ENCODE measurements at places on chromosomes 3 and 15.

DNA sequence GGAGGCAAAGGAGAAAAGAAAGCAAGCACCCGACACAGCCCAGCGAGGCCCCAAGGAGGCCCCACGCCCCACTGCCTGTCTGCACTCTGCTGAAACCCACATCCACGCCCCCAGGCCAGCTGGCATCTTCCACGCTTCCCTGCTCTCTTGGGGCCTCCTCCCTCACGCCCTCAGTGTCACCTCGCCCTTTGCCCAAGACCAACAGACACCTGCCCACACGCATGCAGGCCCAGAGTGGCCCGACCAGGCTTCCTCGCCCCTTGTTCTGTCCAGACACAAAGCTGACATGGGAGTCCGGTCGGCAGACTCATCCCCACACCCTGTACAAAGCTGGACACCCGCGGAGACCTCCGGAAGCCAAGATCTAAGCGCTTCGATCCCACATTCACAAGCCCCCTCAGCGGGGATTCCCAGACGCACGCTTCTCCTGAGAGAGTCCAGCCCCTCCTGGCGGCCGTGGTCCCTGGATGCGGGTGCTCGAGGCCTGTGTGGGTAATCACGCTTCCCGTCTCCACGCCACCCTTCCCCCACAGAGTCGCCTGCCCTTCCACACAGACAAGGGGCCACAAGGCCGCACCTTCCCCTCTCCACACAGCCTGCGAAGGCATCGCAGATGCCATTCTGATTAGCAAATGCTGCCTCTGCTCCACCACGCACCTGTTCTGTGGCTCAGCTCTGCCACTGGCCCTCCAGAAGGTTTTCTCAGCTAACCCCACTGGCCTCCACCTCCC is 176.6 kb downstream of the XXYLT1 start:
- no peak for DNase-seq

- no peak for DNase-seq
Observed at GRCh38 chr3:144821583-144821982, 850.0 kb downstream of the DIPK2A start.

GRCh38 chr3:8451696-8452095 is 49.9 kb upstream of the LMCD1 start:
- no peak for DNase-seq

DNA sequence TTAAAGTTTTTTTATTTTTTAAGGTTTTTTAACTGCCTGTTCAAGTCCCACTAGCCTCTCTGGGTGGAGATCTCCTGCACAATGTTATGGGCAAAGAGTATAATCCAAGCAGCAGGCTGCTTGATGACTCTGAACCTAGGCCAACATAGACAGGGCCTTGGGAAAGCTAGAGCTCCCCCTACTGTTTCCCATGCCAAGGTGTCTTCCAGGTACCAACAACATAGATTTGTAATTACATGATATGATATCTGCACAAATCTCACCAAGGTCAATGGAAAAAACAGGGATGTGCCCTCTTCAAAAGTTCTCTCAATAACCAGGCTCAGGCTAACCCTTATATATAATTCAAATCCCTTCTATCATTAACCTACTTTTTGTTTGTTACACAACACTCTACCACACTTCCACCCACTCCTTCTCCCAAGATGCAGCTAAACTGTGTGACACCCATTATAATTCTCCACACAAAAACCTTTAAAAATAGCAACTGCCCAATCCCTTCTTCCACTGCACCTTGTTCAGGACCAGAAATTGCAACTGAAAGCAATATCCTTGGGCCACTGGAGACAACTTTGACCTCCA is 43.8 kb downstream of the RBM15B start:
- peak; percentile 11 for DNase-seq

DNA sequence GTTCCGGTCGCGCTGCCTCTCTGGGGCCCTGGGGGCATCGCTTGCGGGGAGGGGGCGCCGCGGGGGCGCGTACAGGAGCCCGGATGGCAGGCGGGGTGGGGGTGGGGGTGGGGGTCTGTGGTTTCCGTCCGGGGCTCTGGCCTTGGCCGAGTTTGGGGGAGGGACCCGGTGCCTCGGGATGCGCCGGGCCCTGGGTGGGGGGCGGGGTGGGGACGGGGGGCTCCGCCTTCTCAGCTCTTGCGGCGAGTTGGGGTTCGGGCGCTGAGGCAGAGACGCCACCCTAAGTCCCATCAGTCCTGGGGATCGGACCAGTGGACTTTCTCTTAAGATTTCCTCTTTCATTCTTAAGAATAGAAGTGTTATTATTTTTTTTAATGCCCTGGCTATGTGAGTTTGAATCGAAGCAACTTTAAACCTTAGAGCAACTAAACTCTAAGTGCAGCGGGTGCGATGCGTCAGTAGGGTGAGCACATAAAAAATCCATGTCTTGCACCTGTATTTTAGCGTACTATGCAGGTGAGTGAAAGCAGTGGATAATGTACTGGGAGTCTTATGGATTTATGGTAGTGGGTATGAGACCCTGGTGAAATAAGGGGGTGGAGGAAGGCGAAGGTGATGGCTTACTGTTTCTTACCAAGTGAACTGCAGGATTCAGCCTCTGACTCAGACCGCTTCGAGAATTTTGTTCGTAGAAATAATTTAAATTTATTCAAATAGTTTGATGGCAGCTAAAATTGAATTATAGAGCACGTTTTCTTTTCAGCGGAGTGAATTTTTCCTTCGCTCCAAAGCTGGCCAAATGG is 762 bp downstream of the CTNNB1 start:
- peak; percentile 17 for DNase-seq

DNA sequence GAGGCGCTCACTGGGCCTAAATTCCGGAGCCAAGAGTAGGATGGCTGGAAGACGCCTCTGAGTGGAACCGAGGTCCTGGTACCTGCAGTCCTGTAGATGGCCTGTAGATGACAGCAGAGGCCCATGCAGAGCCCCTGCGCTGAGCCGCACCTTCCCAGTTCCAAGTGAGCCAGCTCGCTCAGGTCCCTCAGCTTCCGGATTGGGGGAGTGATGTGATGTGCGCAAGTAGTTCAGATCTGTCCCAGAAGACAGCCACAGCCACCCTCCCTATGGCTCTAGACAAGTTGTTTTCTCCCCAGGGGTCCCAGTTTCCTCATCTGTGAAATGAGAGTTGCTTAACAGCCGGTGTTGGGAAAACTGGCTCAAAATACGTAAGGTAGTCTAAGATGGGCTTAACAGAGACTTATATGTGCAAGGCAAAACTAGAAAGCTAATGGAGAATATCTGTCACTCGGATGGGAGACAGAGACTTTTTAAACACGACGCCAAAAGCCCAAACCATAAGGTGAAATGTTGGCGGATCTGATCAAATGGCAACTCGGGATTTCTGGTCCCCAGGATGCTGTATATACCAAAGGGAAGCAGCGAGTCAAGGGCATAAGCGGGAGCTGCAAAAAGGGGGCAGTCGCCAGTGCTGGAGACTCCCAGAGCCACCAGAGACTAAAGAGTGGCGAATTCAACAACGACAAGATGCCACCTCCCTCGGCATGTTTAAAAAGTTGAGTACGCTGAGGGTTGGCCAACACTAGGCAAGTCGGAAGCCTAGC is 765 bp upstream of the MAPKAPK3 start:
- peak; percentile 73 for DNase-seq

DNA sequence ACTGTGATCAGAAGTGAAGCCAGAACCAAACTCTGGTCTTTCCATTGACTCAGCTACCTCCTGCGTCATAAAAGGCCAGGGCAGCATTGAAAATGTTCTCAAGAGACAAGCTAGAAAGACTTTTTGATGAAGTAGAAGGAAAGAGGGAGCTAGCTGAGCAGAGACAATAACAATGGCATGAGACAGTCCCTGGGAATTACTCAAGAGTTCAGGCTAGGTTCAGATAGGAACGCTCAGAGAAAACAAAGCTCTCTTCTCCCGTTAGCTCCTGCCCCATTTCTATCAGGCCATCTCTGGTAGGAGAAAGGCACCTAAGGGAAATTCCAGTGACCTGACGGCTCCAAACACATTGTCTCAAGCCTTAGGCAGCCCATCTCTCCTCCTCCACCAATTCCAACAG is 7.0 kb upstream of the OXTR start:
- DNase-seq: no peak

DNA sequence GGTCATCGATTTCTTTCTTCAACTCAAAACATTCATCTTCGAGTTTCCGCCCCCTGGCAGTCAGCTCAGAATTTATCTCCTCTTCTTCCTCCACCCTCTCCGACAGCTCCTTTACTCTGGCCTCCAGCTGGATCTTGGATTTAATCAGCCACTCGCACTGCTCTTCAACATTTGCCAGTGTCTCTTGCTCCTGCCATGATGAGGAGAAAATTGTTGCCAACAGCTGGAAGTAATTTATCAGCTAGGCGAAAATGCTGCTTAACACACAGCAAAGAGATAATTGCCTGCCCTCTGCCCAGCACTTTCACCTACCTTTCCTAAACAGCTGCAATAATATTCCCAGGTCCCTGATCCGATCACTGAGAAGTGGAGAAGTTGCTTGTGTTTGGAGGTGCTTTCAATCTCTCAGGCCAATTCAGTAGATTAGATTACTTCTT is 69.3 kb downstream of the MYH15 start:
- DNase-seq: no peak

- no peak for DNase-seq
Observed at GRCh38 chr15:33157371-33158037, 37.0 kb downstream of the FMN1 start.

DNA sequence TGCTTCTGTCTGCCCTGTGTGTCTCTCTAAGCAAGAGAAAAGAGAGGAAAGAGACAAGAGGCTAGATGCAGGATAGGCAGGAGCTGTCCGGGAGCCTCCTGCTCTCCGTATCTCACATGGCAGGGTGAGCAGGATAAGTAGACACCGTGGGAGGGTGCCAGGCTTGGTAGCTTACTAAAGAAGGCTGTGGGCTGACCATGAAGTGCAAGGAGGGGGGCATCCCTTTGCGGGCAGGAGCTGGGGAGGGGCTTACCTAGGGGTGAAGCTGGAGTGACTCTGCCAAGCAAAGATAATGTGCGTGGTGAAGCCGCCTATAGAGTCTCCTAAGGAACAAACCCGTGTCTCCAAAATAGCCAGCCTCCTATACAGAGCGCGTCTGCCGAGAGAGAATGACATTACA is 33.7 kb upstream of the TMC3 start:
- no peak for DNase-seq

DNA sequence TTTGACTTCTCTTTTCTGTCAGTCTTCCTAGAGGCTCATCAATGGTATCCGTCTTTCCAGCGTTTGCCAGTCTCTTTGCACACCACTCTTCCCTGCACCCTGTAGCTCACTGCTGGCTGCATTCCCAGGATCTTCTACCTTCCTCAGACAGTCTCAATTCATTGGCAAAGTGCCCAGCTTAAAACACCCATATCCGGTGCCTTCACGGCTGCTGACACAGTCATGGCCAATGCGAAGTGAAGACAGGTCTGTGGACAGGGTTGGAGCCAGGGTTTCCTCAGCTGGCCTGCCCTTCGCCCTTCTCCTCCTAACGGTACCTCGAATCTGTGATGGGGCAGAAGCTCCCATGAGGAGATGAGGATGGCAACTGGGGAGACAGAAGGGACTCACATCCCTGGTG is 36.1 kb downstream of the PTH1R start:
- no peak for DNase-seq

- no peak for DNase-seq
Observed at GRCh38 chr15:52220937-52221660, 29.9 kb upstream of the GNB5 start.

- no peak for DNase-seq
Observed at GRCh38 chr3:11661827-11662226, 18.1 kb upstream of the VGLL4 start.

DNA sequence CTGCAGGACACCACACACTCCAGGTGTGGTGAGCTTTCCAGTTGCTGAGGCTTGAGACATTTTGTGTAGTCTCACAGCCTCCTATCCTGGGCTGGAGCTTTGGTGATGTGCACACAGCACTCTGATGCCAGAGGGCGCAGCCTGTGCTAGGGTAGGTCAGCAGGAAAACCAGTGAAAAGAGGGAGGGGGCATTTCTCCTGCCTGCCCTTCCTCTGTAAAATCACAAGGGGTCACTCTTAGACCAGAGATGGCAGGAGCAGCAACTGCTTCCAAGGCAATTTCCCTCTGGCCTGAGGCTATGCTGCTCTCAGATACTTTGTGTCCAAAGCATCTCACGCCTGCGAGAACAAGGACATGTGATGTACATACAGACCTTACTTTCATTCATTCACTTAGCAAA is 16.5 kb upstream of the MUSTN1 start:
- no peak for DNase-seq

- no peak for DNase-seq
Observed at GRCh38 chr3:28980131-28980530, 300.7 kb upstream of the RBMS3 start.
